Non-pigmented ciliary epithelial cell (primary cell): ENCODE measurements at places on chromosomes 2 and 18.

DNA sequence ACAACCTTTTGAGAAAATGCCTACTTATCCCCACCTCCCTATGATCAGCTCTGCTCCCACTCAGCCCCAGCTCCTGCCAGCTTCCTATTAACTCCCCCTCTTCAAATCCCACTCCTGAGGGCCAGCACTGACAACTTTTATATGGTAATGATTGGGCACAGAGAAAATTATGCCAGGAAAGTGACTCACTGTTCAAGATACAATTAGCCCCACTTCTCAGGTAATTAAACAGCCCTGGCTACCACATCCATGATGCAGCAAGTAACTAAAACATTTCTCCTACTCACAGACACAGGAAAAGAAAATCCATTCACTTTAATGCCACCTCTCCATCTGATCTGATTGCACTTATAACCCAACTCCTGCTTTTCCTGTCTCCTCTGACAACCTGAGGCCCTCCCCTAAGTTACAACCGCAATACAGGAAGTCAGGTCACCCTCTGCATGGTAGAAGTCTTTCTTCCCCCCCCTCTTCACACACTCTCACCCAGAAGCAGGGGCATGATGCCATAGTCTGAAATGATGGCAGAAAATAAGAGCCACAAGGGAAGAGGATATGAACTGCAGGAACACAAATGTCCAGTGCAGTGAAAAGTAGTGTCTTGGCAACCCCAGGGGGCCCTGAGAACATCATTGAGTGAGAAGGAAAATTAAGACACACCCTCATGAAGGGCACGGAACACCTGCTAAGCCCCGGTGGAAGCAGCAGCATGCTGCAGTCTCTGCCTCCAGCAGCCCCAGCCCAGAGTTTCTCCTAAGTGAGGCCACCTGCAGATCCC, 54.4 kb downstream of the STK39 start:
- no peak for DNase-seq

DNA sequence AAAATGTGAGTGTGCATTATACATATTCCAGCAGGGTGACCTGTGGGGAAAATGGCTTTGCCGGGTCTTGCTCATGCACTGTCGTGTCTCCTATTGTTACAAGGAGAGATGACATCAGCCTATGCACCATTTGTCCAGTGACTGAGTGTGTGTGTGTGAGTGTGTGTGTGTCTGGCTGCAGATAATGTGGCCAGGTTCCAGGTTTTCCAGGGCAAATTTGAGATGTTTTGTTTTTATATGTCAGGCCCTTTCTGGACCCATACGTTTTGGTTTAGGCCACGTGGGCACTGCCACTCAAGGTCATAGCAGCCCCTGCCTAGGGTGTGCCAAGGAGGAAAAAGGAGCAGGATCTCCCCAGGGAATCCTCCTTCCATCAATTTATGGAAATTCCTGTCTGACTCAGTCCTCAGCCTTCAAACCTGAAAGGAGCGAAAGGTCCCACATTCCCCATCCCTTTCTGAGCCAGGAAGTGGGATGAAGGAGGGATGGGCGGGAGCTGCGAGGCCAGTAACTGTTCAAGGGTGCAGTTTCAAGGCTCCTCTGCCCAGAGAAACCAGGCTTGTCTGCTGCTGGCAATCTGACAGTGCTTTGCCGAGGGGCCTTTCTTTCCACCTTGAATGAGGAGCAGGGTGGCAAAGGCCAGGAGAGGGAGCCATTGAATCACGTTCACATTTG, 93.0 kb upstream of the SMAD2 start:
- DNase-seq = no peak

- peak; percentile 43 for DNase-seq
Measured at GRCh38 chr2:9914384-9915065, 37.0 kb upstream of the GRHL1 start.

- no peak for DNase-seq
Measured at GRCh38 chr2:34660741-34661140, 1061.6 kb upstream of the FAM98A start.

DNA sequence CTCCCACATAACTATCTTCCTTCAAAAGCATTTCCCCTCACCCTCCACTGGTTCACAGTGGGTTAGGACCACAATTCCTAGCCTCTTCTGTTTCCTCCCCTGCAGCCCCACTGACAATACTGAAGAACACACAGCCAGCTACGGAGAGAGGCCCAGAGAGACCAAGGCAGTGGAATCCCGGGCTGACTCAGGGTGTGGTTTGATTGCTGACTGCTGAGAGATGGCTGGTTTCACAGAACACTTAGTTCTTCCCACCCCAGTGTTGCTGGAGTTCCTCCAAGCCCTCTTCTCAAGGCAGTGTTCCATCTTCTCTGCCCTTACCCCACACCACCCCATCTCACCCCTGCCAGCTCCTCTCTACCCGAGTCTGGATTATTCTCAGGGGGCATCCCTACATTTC, 43.3 kb upstream of the ZFP36L2 start:
- DNase-seq = peak; percentile 63

DNA sequence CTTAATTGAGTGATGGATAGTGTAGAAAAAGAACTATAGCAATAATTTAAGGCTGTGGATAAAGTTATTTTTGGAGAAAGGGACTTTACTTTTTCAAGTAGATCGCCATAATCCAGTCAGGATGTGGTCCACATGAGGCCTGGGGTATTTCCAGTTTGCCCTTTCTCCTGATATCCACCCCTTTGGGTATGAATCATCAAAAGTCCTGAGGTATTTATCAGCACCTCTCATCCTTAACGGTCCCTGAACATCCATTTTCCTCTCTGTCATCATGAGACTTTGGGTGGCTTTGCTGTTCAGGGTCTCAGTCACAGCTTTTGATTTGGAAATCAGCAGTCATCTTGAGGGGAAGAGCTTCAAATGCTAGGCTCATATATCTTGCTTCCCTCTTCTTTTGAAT, 39.3 kb upstream of the ELAC1 start:
- no peak for DNase-seq

- no peak for DNase-seq
Measured at GRCh38 chr2:106044021-106044420, 150.1 kb downstream of the UXS1 start.
